ENCODE measurements at places on chromosomes 1 and 21. TPM values are rescaled to one million over a fixed set of nuclear protein-coding genes. Genes with fewer than 3 reads are reported as not detected.

CDK11B gene
- 41.0 TPM for polyA plus RNA-seq

ARHGAP29 gene
- 62.9 TPM for polyA plus RNA-seq

ZBTB8B gene
- polyA plus RNA-seq, result 1.4 TPM

SPATA45 gene
- 0.56 TPM for polyA plus RNA-seq

SDCCAG8 gene
- polyA plus RNA-seq, result 36.6 TPM

S100A7A gene
- polyA plus RNA-seq, result not detected

A3GALT2 gene
- polyA plus RNA-seq, result 0.25 TPM

CNR2 gene
- polyA plus RNA-seq, result 0.11 TPM

CCDC24 gene
- polyA plus RNA-seq, result 17.7 TPM

TNFRSF18 gene
- polyA plus RNA-seq, result 0.49 TPM

AMY2B gene
- polyA plus RNA-seq, result 34.7 TPM

TTC34 gene
- polyA plus RNA-seq, result 0.64 TPM

Measured in left lung (tissue), 14 donors.